Fibroblast of skin of scalp (primary cell): ENCODE measurements at places on chromosomes 5 and 9.

GRCh38 chr5:142246258-142246657 lies 78.6 kb downstream of the SPRY4 start:
- peak; percentile 57 for DNase-seq

DNA sequence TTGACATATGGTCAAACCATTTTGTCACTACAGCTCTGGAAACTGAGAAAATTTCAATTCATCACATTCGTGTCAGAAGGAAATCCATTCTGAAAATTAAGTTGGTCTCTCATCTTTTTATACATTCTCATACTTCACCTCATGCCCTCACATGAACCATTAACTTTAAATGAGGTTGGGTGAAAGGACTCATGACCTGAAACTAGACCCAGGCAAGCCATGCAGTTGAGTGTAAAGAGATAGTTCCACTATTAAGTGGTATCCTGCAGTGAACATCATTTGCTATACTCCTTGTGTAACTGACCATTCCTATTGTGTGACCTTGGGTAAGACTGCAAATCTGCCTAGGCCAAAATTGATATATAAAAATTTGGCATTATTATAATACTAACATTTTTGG lies 299.6 kb upstream of the GRIN3A start:
- no peak for DNase-seq

- no peak for DNase-seq
These were observed 55.1 kb upstream of the PRLR start for GRCh38 chr5:35285435-35285834.

DNA sequence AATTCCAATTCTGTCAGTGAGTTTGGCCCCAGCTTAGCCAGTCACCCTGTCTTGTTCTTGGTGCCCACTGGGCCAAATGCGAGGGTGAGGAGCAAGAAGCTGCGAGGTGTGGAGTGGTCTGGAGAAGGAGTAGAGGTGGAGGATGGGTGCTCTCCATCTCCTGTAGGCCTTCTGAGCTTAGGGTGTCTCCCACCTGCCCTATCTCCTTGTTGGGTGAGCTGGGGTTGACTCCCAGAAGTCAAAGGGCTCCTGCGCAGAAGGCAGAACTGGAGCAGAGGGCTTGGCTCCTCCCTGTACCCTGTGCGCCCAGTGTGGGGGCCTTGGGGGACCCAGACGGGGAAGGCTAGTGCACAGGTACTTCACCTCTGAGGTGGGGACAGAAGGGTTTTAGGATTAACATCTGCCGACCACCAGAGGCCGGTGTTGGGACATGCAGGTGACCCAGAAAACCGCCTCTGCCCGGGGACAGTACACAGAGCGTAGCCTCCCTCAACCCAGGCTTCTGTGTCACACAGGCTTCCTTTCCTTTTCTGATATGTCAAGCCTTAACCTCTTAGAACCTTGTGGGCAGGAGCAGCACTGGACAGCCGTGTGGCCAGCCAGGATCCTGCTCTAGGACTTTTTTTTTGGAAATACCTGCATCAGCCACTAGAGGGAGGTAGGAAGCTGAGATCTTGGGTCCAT lies 16.9 kb downstream of the IL5 start:
- DNase-seq, result peak; percentile 48

GRCh38 chr9:99114846-99115500 lies 10.1 kb downstream of the TGFBR1 start:
- DNase-seq, result no peak

- no peak for DNase-seq
These were observed 14.8 kb downstream of the AKNA start for GRCh38 chr9:114372921-114373448.

- peak; percentile 13 for DNase-seq
These were observed 59.1 kb downstream of the BOD1 start for GRCh38 chr5:173557123-173557903.

DNA sequence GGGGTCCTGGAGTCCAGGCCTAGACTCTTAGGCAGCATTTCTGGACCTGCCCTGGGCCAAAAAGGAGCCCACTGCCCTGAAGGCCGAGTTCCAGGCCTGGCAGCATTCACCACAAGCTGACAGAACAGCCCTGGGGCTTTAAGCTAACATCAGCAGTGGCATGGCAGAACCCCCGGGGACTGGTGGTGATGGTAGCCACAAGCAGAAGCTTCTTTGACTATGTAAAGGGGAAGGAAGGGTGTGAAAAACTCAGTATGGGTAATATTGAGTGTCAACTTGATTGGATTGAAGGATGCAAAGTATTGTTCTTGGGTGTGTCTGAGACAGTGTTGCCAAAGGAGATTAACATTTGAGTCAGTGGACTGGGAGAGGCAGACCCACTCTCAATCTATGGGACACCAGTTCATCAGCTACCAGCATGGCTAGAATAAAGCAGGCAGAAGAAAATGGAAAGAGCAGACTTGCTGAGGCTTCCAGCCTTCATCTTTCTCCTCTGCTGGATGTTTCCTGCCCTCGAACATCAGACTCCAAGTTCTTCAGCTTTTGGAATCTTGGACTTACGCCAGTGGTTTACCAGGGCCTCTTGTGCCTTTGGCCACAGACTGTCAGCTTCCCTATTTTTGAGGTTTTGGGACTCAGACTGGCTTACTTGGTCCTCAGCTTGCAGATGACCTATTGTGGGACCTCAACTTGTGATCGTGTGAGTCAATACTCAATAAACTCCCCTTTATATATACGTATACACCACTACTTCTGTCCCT lies 661.0 kb upstream of the C9orf72 start:
- DNase-seq, result peak; percentile 70

GRCh38 chr9:111949919-111950318 lies 53.3 kb downstream of the UGCG start:
- DNase-seq, result peak; percentile 58

DNA sequence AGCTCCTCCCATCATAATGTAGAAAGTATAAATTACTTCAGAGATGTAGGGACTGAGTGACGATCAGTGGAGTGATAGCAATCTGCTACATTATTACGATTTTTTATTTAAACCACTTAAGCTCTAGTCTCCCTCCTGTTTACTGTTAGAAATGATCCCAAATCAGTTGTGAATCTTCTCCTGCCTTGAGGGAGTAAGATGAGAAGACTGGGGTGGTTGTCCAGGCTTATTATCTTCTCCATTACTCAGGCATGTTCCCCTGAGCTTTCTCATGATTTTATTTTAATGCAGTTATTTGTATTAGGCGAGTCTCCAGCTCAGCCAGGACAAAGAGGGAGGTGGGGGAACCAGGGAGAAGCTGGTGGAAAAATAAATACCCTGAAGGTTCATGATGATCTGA lies 48.2 kb upstream of the CTNNA1 start:
- no peak for DNase-seq

DNA sequence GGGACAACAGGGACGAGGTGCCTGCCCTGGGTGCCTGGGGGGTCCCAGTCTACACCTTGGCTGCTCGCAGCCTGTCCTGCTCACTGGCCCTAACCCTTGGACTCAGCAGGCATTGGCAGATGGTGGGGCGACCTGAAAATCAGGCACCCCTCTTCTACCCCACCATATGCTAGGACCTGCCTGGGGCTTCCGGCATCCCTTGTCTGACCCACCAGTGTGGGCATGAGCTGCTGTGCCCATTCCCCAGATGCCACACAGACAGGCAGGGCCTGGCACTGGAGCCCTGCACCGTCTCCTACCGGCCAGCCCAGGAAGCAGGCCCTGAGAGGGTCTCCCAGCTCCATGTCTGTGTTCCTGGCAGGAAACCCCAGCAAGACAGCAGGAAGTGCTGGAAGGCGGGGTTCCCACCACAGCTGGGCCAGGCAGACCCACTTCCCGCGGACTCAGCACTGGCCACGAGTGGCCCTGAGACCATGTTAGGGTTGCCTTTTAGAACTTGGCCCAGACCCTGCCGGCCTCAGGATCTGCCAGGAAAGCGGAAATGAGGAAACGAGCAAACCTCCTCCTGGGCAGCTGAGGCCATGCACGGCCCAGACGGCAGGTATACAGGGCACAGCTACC lies 3.1 kb downstream of the NINJ1 start:
- DNase-seq, result no peak

GRCh38 chr5:116838011-116838536 lies 263.5 kb upstream of the SEMA6A start:
- DNase-seq, result no peak

DNA sequence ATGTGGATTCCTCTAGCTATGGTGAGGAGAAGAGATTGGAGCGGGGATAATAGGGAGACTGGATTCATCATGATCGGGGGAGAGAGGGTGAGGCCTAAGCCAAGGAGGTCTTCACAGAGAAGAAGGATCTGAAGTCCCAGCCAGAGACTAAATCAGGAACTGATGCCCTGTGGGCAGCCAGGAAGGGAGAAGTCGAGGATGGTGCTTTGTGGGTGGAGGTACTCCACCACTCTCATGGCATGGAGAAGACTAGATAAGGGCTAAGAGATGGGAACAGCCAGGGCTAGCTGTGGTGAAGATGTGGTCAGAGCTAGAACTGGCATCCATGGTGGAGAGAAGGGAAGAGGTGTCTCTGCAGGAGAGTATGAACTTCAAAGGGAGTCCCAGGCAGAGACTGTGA lies 3.0 kb upstream of the RGS14 start:
- DNase-seq, result no peak

DNA sequence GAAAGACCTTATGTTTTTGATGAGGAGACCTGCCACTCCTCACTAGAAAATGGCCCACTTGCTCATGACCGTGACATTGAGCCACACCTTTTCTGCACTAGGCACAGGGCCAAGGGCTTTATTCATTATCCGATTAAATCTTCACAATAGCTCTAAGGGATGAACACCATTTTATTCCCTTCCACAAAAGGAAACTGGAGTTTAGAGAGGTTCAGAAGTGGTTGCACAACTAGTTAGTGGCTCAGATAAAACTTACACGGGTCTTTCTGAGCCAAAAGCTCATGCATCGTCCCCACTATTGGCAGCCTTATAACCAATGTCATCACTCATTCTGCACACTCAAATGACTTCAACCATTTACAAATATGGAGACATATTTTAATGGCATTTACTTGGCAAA lies 39.4 kb downstream of the SUSD1 start:
- no peak for DNase-seq

DNA sequence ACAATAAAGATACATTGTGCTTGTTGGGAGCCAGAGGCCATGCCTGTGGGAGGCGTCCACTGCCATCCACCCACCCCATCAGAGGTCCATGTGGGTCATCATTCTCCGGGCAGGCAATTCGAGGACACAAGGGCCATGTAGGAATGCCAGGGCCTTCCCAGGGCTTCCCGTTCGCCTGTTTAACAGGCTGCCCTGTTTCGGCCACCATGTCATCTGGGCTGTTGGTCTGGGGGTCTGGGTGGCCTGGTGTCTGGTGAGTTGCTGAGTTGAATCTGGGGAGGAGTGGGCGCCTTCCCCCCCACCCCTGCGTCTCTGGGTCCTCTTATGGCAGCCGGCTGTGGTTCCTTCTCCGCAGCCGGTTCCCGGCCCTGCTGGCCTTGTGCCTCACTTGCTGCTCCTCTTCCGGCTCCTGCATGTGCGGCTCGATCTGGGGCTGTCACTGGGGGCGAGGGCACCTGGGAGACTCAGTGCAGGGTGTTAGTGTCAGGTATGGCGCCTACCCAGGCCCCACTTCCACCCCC lies 117.4 kb downstream of the WNK2 start:
- DNase-seq, result no peak
